ENCODE measurements at places on chromosomes 11 and 22. TPM values are rescaled to one million over a fixed set of nuclear protein-coding genes. Genes with fewer than 3 reads are reported as not detected.

The VSTM5 gene
- not detected for total RNA-seq

- peak; percentile 56 for DNase-seq
Observed at GRCh38 chr11:8092587-8093424, 11.8 kb downstream of the TUB start.

The SYT12 gene
- total RNA-seq: 4.3 TPM

The FREY1 gene
- 0.96 TPM for total RNA-seq

The RASD2 gene
- total RNA-seq: 2.4 TPM

The MS4A8 gene
- total RNA-seq: 0.17 TPM

DNA sequence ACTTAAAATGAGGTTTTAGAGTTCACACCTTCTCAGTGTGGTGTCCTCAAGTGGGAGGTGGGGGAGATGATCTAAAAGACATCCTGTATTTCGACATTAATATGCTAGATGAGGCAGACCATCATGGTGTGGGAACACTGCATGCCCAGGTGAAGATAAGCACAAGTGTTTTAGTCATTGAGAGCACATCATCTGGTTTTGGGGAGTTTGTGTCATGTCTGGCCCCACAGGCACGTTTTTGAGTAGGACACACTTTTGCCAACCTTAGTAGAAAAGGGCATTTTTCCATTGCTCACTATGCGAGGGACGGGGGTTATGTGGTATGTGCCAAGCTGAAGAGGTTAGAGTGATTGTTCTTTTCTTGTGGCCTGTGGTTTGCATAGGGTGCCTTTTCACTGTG lies 189.3 kb downstream of the DBX1 start:
- no peak for DNase-seq

The HBG1 gene
- 3.6 TPM for total RNA-seq

DNA sequence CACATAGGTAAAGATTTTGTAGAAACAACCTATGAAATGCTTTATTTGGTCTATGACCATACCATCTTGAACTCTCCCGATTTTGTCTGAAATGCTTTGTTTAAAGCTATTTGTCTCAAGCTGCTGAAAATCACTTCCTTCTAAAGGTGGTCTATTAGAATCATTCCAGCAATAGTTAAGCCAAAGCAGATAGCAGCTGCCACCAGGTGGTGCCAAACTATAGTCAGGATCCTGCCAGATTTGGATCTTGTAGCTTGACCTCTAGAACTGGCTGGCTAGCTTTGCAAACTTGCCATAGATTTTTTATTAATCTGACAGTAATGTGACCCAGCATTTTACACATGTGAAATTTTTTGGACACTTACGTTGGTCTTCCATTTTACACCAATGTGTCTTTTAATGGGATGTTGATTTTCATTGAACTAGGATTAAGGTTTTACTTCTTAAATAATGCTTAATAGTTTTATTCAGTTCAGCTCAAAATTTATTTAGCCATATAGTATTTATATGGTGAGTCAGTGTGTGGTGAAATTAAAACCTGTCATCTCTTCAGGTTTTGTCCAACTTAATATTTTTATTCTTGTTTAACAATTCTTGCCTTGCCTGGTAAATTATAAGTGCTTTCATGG lies 19.7 kb downstream of the CTR9 start:
- DNase-seq: peak; percentile 29

Measured in HCT116 (cell line).